ENCODE measurements at places on chromosomes 6 and 20.

- DNase-seq: peak; percentile 17
Measured at GRCh38 chr6:90397929-90398674, 101.5 kb upstream of the BACH2 start.

DNA sequence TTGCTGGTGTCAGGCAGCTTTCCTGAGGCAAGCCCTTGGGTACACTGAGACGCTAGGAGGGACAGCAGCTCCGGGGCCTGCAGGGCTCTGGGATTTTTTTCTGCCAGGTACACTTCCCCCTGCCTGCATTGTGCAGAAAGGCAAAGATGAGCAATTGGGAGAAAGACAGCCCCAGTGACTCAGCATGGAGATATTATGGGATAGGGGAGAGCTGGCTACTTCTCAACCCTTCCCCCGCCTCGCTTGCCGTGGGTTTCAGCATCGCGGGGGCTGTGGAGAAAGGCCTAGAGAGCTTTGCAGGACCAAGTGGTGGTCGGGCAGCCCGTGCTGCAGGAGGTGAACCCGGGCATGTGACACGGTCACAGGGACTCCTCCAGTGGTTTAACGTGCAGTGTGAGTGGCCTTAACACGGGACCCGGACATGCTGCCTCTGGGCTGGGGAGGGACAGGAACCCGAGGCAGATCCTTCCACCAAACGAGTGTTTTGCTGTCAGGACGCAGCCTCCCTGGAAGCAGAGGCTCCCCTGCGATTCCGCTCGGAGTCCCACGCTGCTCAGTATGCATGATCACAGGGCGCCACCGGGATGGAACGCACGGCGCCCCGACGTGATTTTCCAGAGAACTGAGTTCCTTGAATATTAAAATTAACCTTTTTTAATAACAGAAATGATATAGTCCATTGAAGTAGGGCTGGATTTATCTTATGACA, 139.9 kb downstream of the CDH4 start:
- no peak for DNase-seq

- DNase-seq: no peak
Measured at GRCh38 chr6:89186762-89187161, 30.4 kb downstream of the GABRR1 start.

DNA sequence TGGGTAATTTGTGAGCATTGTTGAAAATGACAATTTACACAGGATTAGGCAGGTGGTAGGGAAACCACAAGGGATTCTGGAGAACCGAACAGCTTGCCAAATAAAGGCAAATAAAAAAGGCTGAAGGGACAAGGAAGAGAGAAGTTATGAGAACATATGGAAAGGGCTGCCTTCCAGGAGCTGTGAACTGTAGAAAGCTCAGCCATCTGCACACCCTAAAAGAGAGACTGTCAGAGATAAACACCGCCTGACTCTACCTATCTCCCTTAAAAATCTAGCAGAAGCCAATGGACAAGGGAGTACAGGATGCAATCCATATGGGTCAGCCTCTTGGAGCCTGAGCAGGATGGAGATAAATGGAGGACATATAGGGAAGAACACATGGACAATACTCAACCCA, 12.7 kb upstream of the SLC17A1 start:
- no peak for DNase-seq

- no peak for DNase-seq
Measured at GRCh38 chr20:30168025-30168799, 1089.3 kb upstream of the DEFB115 start.

DNA sequence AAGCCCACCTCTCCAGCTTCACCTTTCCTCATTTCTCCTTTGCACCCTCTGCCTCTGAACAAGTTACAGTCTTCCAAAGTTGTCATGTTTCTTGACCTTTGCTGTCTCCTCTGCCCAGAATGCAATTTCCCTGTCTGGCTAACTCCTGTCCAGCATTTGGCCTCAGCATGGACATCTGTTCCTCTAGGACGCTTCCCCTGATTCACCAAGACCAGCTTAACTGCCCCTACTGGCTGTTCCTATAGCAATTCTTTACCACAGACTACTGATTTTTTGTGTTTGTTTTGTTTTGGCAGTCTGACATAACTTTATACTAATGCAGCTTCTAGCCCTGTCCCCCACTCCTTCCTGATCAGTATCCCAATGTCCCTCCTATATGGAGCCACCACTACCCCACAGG, 13.4 kb downstream of the GNL1 start:
- DNase-seq: no peak

- no peak for DNase-seq
Measured at GRCh38 chr6:39642270-39642669, 82.9 kb downstream of the KIF6 start.

- DNase-seq: peak; percentile 25
Measured at GRCh38 chr6:139290787-139291311, 949 bp downstream of the TXLNB start.

- DNase-seq: no peak
Measured at GRCh38 chr6:5247201-5247600, 13.5 kb downstream of the LYRM4 start.

DNA sequence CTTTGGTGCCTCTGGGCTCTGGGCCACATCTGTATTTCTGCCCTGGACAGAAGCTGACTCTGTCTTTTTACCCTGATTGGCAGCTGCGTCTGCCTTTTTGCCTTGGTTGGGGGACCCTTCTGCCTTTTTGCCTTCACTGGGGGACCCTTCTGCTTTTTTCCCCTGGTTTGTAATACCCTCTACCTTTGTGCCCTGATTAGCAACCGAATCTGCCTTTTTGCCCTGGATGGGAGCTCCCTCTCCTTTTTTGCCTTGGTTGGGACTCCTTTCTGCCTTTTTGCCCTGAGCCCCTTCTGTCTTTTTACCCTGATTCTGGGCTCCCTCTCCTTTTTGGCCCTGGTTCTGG, 23.4 kb downstream of the RRBP1 start:
- no peak for DNase-seq

- no peak for DNase-seq
Measured at GRCh38 chr20:59314997-59315396, 14.6 kb downstream of the EDN3 start.

DNA sequence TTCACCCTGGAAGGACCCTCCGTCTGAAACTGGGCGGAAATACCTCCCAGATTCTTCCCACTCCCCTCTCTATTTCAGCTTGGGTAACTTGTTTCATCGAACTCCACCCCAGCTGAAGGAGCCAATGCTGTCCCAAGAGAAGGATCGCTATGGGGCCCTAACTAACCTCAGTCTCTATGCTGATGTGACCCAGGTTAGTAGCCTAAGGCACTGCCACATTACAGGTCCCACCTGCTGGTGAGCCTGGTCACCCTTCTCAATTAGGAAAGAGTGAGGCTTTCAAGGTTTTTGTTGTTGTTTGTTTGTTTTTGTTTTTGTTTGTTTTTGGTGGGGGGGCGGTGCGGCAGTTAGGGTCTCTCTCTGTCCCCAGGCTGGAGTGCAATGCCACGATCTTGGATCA, 168.4 kb downstream of the OR2B2 start:
- DNase-seq: no peak
